Activated CD4-positive, alpha-beta T cell treated with anti-CD3 and anti-CD28 coated beads, Interleukin-2, Interleukin-6, amounts not matched to agents 100 ng/mL and 50 ng/mL, durations not matched to agents 16 hours and 8 hours (primary cell): ENCODE measurements at places on chromosomes 6 and 20.
A peak's percentile ranks its signal among the peaks of the same experiment; 100 is the strongest.

DNA sequence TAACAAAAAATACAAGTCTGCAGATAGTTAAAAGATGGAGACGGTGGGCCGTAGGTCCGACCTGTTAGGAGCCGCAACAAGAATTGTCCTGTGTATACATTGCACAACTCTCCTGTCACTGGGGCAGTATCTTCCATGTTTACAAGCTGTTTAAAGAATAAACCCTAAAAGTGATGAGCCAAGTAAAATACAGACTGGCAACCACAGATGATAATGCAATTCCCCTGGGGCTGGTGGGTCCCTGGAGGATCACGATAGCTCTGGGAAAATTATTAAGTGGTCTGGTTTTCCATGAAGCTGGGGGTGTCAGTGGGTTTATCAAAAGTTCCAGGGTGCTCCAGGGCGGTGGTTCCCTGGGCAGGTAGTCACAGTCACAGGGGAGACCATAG is 8.1 kb upstream of the FAM50B start:
- DNase-seq: no peak

GRCh38 chr6:119461187-119461586 is 111.6 kb upstream of the MAN1A1 start:
- DNase-seq: no peak

- no peak for DNase-seq
These were observed 39.2 kb downstream of the FAM50B start for GRCh38 chr6:3888153-3888957.

GRCh38 chr6:166499350-166500163 is 86.9 kb downstream of the RAMACL start:
- peak; percentile 48 for DNase-seq

DNA sequence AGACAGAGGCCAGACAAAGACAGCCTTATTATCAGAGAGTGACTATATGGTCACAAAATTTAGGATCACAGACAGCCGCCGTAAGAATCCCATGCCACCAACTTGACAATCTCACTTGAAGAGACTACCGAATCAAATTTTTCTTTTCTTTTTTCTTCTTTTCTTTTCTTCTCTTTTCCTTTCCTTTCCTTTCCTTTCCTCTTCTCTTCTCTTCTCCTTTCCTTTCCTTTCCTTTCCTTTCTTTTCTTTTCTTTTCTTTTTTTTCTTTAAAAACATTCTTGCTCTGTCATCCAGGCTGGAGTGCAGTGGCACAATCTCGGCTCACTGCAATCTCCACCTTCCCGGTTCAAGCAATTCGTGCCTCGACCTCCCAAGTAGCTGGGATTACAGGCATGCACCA is 1.2 kb upstream of the EPPIN start:
- DNase-seq: no peak

DNA sequence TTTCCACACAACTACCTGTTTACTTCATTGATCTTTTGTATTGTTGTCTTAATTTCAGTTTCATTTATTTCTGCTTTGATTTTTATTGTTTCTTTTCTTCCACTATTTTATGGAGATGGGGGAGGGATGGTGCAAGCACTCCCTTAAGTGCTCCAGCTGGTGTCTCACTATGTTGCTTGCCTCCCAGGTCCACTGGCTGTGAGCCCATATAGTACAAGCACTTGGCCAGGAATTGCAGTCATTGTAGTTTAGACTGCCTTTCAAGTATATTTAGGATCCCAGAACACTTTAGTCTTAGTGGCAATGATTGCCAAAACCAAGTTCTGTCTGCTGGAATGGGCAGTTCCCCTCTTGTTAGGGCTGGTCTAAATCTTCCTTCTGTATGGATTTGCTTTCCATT is 34.9 kb upstream of the MAN1A1 start:
- DNase-seq: no peak

DNA sequence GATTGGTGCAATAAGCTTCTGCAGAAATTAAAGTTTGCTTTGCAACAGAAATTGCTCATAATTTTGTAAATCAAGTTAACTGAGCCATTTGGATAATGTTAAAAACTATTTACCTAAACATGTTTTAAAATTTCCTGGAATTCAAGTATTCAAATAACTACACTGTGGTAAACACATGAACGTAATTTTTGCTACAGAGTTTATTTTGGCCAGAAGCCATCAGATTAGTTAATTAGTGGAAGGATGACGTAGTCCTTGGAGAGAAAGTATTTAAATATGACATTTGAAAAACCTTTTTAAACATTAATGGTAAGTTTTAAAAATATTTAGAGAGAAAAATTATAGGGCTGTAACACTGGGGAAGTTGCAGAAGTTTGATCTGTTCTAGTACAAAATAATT is 121.2 kb upstream of the UST start:
- no peak for DNase-seq

DNA sequence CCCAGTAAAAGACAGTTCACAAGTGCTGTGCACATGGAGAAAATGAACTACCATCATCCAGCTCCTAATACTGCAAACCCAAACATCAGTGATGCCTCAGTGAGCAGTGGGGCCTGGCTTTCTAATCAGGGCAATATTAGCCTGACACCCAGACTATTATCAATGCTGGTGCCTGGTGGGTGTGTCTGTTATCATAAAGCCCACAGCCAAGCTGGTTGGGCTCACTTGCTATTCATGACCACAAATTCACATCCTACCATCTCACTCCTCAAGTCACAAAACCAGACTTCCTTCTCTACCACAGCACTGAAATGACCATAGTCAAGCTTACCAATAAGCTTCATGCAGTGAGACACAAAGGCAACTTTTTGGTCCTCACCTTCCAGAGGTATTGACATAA is 180.8 kb upstream of the PLN start:
- DNase-seq: no peak

DNA sequence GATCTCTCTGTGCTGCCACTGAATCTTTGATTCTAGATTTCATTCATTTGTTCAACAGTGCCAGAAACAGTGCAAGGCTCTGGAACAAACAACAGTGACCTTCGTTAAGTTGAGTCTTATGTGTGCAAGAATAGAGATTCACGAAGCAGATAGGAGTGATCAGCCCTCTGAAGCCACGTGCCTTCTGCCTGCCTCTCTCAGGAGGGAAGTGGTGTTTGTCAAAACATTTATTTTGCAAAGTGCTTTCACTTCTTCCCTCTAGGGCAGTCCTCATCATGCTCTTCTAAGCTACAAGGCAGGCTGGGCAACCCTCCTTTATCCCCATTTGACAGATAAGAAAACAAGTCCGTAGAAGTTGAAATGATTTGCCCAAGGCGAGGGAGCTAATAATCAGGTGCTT is 204.3 kb downstream of the TFAP2C start:
- DNase-seq: no peak

GRCh38 chr6:143150281-143150680 is 89.6 kb downstream of the AIG1 start:
- no peak for DNase-seq

DNA sequence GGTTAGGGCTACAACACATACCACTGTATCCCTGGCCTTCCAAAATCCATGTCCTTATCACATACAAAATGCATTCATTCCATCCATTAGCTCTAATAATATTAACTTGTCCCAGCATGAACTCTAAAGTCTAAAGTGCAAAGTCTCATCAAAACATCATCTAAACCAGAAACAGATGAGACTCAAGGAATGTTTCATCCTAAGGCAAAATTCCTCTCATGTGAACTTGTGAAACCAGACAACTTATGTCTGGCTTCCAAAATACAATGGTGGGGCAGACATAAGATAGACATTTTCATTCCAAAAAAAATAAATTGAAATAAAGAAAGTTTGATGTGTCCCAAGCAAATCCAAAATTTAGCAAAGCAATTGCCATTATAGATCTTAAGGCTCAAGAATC is 257.4 kb downstream of the HTR1B start:
- DNase-seq: no peak

- no peak for DNase-seq
These were observed 517.5 kb downstream of the RNF144B start for GRCh38 chr6:18904681-18905080.
